ENCODE measurements at places on chromosomes 1 and 21.

- no peak overlapping the region for H3K27ac ChIP-seq
- DNase-seq = no peak
- H3K27me3 ChIP-seq = no peaks in the 10 kb centered on the region
- no peak overlapping the region for H3K4me3 ChIP-seq
- H3K36me3 ChIP-seq = peaks cover 15% of the 10 kb centered on the region
These were observed 31.0 kb downstream of the NUCKS1 start for GRCh38 chr1:205719015-205719414.

DNA sequence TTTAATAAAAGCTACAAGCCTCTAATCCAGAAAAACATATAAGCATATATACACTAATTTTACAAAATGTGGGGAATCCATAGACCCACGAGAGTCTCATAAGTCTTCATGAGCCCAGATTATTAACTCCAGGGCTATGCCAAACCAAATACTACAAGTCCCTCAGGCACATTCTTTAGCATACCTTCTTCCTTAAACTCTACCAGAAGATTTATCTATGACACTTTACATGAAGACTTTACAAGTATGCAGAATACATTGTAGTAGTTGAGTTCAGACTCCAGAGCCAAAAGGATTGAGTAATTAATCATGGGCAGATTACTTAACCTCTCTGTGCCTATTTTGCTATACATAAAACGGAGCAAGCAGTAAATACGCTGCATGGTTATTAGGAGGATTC, 793.7 kb upstream of the ADGRL2 start:
- H3K27ac ChIP-seq = no peak overlapping the region
- DNase-seq = no peak
- H3K36me3 ChIP-seq = no peaks in the 10 kb centered on the region
- H3K4me3 ChIP-seq = no peak overlapping the region
- H3K27me3 ChIP-seq = no peaks in the 10 kb centered on the region

DNA sequence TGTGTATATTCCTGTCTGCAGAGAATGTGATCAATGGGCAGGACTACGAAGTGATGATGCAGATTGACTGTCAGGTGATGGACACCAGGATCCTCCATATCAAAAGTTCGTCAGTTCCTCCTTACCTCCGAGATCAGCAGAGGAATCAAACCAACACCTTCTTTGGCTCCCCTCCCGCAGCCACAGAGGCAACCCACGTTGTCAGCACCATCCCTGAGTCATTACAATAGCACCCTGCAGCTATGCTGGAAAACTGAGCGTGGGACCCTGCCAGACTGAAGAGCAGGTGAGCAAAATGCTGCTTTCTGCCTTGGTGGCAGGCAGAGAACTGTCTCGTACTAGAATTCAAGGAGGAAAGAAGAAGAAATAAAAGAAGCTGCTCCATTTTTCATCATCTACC, 65.2 kb downstream of the OLFML2B start:
- no peaks in the 10 kb centered on the region for H3K36me3 ChIP-seq
- no peak for DNase-seq
- H3K4me1 ChIP-seq = no peaks in the 10 kb centered on the region
- no peak overlapping the region for H3K4me3 ChIP-seq
- no peak overlapping the region for H3K27ac ChIP-seq

DNA sequence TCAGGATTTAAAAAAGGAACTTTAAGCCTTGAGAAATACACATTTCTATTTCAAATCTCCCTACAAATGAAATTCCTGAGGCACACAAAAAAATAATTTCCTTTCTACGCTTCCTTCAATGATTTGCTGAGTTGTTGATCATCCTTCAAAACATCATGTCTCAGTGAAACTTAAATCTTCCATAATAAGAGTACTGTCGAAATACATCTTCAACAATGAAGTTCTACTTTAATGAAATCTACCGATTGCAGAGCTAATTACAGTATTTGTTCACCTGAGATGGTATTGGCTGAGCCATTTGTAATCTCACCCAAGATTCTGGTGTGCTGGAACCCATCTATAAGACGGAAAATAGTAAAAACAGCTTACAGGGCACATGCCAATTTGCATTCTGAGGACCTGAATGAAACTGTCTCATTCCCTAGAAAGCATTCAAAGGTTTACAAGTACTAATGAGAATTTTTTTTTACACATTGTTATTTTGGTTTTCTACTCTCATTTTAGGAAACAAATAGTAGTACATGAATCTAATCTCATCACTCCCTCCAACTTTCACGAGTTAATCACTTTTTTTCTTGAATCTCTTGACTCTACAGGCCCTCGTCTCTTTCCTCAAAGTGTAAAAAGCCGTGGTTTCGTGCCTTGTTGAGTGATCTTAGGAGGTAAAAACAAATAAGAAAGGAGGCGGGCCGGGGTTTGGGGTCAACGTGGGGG, 1.1 kb downstream of the CHML start:
- DNase-seq = no peak
- H3K36me3 ChIP-seq = peaks cover 2% of the 10 kb centered on the region
- peak overlapping the region; percentile 78 for H3K4me3 ChIP-seq
- H3K4me1 ChIP-seq = peaks cover 9% of the 10 kb centered on the region
- H3K27me3 ChIP-seq = no peaks in the 10 kb centered on the region

GRCh38 chr1:224783006-224783651, 146.3 kb upstream of the DNAH14 start:
- no peaks in the 10 kb centered on the region for H3K27me3 ChIP-seq
- no peak overlapping the region for H3K27ac ChIP-seq
- no peak overlapping the region for H3K4me3 ChIP-seq
- no peak for DNase-seq
- no peaks in the 10 kb centered on the region for H3K36me3 ChIP-seq

GRCh38 chr1:53810497-53810896, 27.6 kb downstream of the NDC1 start:
- no peaks in the 10 kb centered on the region for H3K36me3 ChIP-seq
- H3K4me3 ChIP-seq = no peak overlapping the region
- no peaks in the 10 kb centered on the region for H3K27me3 ChIP-seq
- no peak overlapping the region for H3K27ac ChIP-seq
- no peak for DNase-seq

DNA sequence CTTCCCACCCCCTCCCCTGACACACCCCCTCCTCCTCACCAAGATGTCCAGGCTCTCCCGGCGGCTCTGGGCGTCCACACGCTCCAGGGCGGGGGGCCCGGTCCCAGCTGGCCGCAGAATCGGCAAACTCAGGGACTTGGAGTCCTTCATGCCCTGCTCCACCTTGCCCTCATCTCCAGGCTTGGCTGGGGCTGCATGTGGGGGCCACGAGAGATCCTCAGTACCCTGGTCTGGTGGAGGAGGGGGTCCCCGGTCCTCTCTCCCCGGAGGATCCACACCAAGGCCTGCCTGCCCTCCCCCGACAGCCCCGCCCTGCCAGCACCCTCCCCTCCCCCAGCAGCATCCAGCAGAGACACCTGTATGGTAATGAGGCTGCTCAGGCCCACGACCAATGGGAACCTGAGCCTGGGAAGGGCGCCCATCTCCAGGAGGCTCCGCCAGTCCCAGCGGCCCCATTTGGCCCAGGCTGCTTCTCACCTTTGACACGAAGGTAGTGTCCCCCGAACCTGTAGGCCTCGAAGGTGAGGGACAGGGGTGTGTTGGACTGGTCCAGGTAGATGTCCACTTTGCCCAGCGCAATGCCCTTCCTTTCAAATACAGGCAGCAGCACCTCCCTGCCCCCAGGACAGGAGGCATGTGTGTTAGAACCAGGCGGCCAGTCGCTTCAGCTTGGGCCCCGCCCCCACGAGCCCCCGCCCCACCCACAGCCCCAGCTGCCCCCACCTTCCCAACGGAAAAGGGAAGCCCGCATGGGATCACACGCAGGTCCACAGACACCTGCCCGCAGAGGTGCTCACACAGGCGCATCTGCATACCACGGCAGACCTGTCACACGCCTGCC, 8.2 kb upstream of the TNFRSF25 start:
- DNase-seq = no peak
- no peak overlapping the region for H3K4me3 ChIP-seq
- peaks cover 4% of the 10 kb centered on the region for H3K36me3 ChIP-seq
- no peaks in the 10 kb centered on the region for H3K4me1 ChIP-seq
- no peak overlapping the region for H3K27ac ChIP-seq
- no peaks in the 10 kb centered on the region for H3K27me3 ChIP-seq

GRCh38 chr1:165456861-165457260, 11.9 kb upstream of the RXRG start:
- H3K4me3 ChIP-seq = no peak overlapping the region
- no peaks in the 10 kb centered on the region for H3K27me3 ChIP-seq
- H3K27ac ChIP-seq = no peak overlapping the region

- no peaks in the 10 kb centered on the region for H3K27me3 ChIP-seq
- H3K36me3 ChIP-seq = no peaks in the 10 kb centered on the region
- DNase-seq = no peak
- no peak overlapping the region for H3K27ac ChIP-seq
- H3K4me3 ChIP-seq = no peak overlapping the region
These were observed 171.1 kb upstream of the LHX8 start for GRCh38 chr1:74963120-74963519.

- no peak overlapping the region for H3K27ac ChIP-seq
- H3K27me3 ChIP-seq = no peaks in the 10 kb centered on the region
- no peak overlapping the region for H3K4me3 ChIP-seq
These were observed 22.0 kb upstream of the CAMK1G start for GRCh38 chr1:209561532-209561931.
